Renal cortical epithelial cell (primary cell): ENCODE measurements at places on chromosomes 4 and X. TPM values are rescaled to one million over a fixed set of nuclear protein-coding genes. Genes with fewer than 3 reads are reported as not detected.
A peak's percentile ranks its signal among the peaks of the same experiment; 100 is the strongest.

KCNE5 gene
- 0.10 TPM in 1 of 2 replicates, not detected in the other for total RNA-seq

CFAP47 gene
- 0.35 and 1.6 TPM in 2 replicates for total RNA-seq

GPR34 gene
- total RNA-seq: not detected in 2 replicates

TAF7L gene
- 0.10 TPM in 1 of 2 replicates, not detected in the other for total RNA-seq

DNA sequence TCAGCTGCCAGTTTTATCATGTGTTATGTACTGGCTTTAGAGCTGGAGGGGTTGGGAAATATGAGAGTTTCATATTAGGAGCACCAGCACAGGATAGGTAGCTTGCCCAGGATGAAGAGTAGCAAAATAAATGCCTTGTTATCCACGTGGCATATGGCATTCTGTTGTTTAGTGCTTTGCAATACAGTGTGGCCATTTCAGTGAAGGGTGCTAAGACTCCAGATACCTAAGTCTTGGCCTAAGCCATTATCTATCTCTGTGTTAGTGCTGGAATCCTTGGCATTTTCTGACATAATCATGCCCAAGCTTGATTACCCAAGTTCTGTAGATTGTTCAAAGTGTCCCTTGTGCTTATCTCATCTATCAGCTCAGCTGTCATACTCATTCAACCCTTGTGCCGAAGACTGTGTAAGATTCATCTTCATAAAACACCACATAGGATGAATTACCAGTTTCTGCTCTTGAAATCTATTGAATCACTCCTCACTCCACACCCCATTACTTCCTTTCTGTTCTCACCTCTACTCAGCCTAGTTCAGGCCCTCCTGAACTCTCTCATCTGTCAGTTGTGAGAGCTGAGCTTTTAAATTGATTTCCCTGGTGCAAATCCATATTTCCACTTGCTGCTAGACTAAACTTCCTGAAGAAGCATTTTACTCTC, 73.5 kb downstream of the CLCN5 start:
- no peak for DNase-seq

DNA sequence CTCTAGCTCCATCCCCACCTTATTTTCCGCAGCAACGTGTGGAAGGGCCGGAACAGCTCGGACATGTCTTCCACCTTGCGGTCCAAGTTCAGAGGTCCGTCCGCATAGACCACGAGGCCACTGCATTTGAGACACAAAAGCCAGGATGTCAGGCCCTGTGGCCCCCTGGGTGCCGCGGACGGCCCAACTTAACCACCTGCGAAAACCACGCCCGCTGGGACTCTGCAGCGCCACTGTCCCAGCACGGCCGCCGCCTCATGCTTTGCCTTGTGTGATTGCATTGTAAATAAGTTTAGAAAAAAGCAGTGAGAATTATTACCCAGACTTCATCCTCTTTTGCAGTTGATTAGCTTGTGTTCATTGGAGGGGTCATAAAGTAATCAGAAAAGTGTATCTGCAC, 58.2 kb upstream of the MXD4 start:
- DNase-seq: no peak

GRCh38 chr4:5014007-5014682, 5.1 kb downstream of the CYTL1 start:
- no peak for DNase-seq

- no peak for DNase-seq
Observed at GRCh38 chr4:153212736-153213135, 8.5 kb downstream of the TRIM2 start.

DNA sequence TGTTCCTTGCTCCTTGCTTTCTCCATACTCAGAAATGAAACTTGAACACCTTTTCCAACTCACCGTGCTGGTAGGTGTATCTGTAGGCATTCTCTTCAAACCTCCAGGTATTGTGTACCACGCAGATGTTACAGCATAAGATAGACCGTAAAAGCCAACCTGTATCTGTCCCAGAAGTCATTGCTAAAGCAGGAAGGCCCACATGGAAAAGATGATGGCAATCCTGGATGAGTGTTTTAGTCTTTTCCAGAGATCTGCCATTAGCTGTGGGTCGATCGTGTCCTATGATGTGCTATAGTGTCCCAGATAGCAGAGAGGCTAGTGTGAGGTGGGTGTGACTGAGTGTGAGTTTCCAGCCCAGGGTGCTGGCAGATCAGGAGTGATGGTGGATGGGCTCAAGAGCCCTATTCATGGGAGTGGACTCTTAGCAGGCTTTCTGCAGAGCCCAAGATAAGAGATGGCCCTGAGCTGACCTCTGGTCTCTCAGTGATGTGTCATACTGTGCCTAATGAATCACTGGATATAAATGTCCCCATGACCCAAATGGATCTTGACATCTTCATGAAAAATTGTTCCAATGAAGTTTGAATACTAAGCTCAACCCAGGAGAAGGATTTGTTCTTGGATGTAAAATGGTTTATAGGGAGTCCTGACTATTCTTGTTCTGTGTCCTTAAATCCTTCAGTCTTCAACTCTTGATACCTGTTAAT, 69.1 kb upstream of the WDR1 start:
- no peak for DNase-seq

- DNase-seq: peak; percentile 16
Observed at GRCh38 chr4:185143601-185143969, 519 bp downstream of the SLC25A4 start.

GRCh38 chr4:10114607-10115006, 2.0 kb downstream of the WDR1 start:
- DNase-seq: no peak

GRCh38 chrX:119468551-119469312, 488 bp downstream of the SLC25A5 start:
- DNase-seq: peak; percentile 53
